ENCODE measurements at places on chromosomes 13 and 19.

DNA sequence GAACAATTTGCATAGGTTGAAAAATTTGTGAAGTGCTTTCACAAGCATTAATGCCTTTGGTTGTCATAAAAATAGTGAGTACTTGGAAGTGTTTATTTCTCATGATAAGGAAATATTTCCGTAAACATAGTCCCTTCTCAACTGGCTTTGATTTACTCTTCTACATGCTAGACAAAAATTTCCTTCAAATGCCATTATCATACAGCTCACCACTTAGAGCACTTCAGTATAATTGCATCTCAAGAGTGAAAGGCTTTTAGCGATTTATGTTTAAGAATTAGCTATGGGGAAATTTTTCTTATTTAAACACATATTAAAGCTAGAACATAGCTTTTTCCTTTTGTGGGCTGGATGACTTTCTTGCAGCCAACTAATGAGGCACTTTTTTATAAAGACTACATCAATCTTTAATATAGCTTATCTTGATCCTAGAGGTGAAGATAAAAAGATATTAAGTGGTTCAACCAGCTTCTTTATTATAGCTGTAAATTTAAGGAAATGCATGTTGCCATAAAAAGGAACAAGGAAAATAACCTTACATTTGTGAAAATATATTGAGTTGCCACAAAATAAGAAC is 656.8 kb downstream of the SLITRK6 start:
- no peak for DNase-seq

DNA sequence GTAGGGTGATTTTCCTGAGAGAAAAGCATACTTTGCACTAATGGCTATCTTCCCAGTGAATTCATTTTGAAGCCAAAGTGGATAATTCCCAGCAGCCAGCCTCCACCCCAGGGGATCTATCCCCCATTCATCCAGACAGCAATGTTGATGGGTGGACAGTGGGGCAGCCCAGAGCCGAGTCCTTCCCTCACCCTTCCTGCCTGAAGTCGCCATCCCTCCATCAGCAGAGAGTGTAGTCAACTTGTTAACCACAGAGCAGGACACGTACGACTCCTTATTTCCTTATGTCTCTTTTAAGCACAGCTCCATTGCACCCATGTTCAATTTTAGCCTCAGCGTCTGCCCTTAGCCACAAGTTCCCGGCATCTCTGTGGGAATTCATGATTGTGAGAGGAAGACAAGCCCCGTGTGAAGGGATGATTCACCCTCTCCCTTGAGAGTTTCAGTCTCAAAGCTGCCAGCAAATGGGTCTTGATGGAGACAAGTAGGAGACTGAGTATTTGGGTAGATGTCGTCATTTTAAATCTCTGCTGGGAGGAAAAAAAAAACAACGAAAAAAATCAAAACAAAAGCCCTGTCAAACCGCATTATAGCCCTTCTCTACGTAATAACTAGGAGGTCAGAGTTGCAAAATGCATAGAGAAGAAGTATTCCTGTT is 58.3 kb upstream of the MEDAG start:
- DNase-seq, result no peak

GRCh38 chr19:15154002-15154612 is 46.7 kb downstream of the NOTCH3 start:
- DNase-seq, result no peak

DNA sequence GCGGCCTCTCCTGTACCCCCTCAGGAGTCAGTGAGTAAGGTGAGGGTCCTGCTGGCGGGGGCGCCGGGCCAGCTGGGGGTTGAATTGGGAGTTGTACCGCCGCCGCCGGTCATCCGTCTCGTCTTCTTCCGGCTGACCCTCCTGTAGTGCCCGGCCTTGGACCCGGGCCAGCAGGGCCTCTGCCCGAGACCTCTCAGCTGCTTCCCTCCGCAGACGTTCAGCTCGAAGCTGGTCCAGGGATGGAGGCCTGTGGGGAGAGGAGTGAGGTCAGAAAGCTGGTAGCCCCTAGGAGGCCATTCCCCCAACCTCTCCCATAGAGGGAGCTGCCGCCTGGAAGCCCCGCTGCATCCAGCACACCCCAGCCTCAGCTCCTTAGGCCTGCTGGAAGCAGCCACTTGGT is 3.8 kb downstream of the LENG1 start:
- no peak for DNase-seq

- no peak for DNase-seq
These were observed 186.2 kb upstream of the PCDH9 start for GRCh38 chr13:67416047-67416925.

DNA sequence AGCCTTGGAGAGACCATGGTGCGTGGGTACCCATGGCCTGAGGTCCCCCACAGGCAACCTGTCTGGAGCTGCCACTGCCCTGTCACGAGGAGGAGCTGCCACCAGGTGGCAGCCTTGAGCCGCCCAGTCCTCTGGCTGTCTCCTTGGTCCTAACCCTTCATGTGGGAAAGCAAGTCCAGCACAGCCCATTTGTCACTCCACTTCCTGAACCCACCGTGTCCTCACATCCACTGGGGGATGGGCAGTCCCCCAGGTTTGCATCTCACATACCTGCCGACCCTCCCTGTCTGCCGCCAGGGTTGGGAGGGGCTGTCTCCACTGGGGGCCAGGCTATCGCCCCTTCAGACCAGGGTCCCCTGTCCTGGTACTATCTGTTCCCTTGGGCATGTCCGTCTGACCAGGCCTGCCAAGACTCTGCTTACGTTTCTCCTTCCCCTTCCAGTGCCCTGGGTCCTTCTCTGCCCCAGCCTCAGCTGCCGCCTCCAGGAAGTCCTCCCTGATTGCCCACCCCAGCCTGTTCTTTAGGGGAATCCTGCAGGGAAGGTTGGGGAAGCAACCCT is 4.5 kb downstream of the FAM174C start:
- DNase-seq, result peak; percentile 96

DNA sequence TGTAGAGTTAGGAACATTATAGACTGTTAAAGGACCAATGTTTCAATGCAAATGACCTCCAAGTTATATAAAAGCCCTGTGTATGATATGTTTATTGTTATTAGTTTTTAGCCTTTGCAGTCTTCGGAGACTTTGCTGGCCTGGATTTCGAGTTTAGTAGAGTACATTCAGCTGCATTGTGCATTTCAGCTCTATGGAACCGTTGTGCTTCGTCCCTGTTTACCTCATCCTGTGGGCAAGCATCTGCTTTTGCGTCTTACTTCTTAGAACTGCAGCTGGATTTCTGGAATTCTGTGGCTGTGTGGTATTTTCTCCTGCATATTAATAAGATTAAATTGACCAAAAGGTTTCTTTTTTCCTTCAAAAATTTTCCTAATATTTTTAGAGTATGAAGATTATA is 138.6 kb downstream of the KCNRG start:
- no peak for DNase-seq

DNA sequence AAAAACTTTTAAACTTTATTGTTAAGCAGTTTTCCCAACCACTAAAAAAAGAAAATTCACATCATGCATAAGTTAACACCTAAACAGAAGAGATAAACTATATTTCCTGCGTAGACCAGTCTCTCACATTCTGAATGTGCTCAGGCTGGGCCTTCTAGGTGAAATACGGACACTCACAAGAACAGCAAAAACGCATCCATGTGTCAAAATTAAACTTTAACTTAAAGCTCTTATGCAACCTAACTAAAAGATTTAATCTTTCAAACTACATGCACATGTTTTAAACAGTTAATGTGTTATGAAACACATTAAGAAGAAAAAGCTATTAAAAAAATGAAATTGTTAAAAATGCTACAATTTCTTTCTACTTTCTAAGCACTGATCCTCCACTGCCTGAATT is 2.6 kb downstream of the SAFB2 start:
- no peak for DNase-seq

- no peak for DNase-seq
These were observed 85.0 kb downstream of the TSHZ3 start for GRCh38 chr19:31264041-31264778.

DNA sequence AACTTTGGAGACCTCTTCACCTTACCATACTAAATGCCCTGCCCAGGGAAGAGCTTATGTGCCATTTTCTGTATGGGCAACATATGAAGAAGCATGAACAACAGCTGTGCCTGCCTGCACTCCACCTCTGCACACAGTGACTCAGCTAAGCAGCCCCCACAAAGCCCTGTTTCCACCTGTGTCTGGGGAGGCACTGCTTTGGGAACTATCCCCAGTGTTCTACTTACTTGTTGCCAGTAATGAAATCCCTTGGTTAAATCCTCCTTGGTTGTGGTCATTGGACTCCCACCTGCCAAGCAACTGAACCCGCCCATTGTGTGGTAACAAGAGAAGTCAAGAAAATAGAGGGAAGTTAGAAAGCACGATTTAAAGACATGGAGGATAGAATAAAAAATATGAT is 84.6 kb downstream of the NALCN start:
- DNase-seq, result no peak

DNA sequence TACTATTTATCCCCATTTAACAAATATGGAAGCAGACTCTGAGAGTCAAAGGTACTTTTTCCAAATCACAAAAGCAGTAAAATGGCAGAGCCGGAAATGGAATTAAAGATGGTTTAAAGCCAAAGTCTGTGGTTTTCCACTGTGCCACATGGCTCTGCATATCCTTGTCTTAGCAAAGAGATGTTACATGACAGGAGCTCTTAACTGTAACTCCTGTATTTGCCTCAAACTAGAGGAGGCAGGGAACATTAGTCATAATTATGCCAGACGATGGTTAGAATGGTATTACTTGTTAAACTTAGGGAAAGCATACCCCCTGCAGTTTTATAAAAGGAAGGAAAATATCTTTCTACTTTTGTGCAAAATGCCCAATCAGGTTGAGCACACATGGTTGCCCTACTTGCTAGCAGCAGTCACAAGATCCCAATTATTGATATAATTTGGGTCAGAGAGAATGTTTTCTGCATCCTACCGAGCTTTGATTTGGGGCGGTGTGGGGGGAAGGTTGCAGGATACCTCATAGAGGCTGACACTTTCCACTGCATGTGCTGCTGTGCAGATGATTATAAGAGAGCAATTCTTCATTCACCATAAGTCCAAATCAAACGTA is 42.0 kb upstream of the MAB21L1 start:
- DNase-seq, result no peak

DNA sequence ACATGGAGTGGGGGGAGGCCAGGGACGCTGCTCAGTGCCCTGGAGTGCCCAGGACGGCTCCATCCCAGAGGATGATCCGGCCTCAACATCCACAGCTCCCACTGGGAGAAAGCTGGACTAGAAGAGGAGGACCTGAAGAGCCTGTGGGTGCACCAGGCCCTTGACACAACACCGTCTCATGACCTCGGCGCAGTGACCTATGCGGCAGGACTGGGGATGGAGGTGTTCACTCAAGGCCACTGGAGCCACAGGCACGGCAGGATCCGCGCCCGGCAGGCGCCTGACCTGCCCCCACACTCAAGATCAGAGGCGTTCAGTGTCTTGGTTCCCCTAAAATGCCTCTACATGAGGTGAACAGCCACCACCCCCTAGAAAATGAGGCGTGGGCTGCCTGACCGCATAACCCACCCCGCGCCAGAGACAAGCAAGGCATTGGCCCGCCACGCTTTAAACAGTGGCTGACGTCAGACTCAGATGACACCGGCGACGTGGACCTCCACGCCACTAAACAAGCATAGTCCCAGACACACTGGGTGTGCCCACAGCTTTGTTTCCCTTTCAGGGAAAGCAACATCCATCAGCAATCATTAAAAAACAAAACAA is 8.0 kb downstream of the SGTA start:
- DNase-seq, result no peak

GRCh38 chr13:25276748-25277147 is 10.5 kb downstream of the MTMR6 start:
- no peak for DNase-seq

GRCh38 chr13:58085819-58086218 is 454.3 kb downstream of the PCDH17 start:
- DNase-seq, result no peak

- DNase-seq, result no peak
These were observed 10.9 kb downstream of the EXOC3L2 start for GRCh38 chr19:45234089-45234869.

DNA sequence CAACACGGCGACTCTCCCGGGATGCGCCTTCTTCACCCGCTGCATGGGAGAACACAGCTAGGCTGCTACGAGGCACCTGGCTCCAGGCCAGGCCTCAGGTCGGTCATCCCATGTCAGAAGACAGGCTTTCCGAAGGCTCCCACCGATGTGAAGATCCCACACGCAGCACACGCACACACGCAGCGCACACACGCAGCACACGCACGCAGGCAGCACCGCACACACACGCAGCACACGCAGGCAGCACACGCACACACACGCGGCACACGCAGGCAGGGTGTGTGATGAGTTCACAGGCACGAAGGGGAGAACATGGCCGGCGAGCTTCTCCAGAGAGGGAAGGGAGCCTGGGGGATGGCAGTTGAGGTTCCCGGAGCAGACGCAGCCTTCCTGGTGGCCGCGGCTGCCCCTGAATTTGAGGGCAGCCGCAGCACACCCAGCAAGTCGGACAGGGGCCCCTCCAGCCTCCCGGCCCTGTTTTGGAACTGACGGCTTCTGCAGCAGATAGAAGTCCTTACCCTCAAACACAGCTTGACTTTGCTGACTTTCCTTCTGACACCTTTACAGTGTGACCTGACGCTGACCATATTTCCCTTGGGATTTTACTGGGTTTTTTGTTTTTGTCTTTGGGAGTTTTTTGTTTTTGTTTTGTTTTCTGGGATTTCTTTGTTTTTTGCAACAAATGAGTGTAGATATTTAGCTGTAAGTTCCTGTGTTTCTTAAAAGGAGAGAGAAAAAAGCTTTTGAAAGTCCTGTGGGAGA is 55.9 kb downstream of the RASA3 start:
- no peak for DNase-seq

- no peak for DNase-seq
These were observed 146.7 kb downstream of the SOX1 start for GRCh38 chr13:112213467-112214255.

DNA sequence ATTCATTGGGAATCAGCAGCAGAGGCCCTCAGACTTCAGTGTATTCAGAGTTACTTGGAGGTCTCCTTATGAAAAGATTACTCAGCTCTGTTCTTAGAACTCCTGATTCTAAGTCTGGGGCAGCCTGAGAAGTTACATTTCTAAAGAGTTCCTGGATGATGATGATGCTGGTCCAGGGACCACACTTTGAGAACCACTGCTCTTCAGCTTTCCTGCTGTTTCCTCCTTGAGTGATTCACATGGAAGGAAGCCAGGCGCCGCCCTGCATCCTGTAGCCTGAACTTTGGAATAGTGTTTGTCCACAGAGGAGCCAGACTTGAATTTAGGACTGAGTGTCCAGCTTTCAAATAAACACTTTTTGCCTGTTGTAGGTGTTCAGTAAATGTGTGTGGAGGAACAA is 2.9 kb downstream of the CEBPG start:
- no peak for DNase-seq

GRCh38 chr13:76892488-76892887 is 6.3 kb upstream of the KCTD12 start:
- no peak for DNase-seq

- no peak for DNase-seq
These were observed 15.5 kb downstream of the DPP9 start for GRCh38 chr19:4707956-4708650.

GRCh38 chr13:42883771-42884467 is 102.5 kb downstream of the FAM216B start:
- no peak for DNase-seq

GRCh38 chr13:42337808-42338600 is 66.1 kb downstream of the AKAP11 start:
- DNase-seq, result no peak

GRCh38 chr19:18280247-18281081 is 958 bp downstream of the JUND start:
- DNase-seq, result peak; percentile 94

Data from posterior cingulate gyrus (tissue), 11 donors.